ENCODE measurements at places on chromosomes 6 and 20.

- DNase-seq = no peak
Observed at GRCh38 chr6:70298068-70298467, 4.8 kb downstream of the COL9A1 start.

GRCh38 chr6:73832313-73832712 is 136.3 kb downstream of the CD109 start:
- DNase-seq = no peak

DNA sequence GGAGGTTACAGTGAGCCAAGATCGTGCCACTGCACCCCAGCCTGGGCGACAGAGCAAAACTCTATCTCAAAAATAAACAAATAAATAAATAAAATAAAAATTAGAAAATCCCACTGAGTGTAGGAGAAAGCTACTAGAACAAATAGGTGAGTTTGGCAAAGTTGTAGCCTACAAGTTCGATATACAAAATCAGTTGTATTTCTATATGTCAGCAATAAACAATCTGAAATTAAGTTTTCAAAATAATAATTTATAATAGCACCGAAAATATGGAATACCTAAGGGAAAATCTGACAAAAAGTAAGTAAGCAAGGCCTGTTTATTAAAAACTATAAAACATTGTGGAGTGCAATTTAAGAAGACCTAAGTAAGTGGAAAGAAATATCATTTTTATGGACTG is 5.1 kb upstream of the DEFB118 start:
- no peak for DNase-seq

- no peak for DNase-seq
Observed at GRCh38 chr20:40865095-40865494, 163.5 kb upstream of the TOP1 start.

DNA sequence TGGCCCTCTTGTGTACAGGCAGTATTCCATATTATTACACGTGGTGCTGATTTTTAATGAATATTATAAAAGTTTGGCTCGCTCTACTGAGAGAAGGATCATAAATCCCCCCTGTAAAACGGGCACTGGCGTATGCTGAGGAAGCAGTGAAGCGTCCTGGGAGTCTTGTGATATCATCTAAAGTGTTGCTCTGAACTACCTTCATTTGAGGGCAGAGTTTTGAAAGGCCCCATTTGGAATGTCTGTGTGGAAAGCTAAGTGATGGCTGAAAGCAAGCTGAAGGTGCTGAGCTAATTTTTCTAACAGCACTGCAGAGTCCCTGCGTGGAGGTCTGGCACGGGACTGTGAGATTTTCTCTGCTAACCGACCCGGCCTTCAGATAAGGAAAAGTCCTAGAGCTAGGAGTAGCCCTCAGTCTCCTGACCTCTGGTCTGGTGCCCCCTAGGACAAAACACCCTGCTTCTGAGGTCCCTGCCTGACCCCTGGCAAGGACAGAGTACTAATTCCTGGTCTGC is 1.3 kb upstream of the BACH2 start:
- DNase-seq = no peak

DNA sequence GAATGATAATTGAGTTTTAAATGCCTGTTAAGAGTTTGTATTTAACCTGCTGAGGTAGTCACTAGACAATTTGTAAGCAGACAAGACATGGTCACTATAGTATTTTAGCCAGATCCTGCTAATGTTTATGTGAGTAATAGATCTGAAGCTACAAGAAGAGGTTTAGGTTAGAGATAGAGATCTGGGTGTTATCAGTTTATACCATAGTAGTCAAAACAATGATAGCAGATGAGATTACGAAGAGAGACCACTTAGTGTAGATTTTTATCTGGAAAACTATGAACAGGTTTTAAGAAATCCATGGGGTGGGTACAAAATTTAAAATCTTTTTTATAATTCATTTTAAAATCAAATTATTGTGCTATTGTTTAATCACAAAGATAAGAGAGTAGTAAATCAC is 47.5 kb downstream of the PHIP start:
- DNase-seq = no peak

Measured in effector CD8-positive, alpha-beta T cell (primary cell).